Left ventricle myocardium superior (tissue), 1 donor: ENCODE measurements at places on chromosomes 3 and 15. TPM values are rescaled to one million over a fixed set of nuclear protein-coding genes. Genes with fewer than 3 reads are reported as not detected.

FOXL2NB gene
- not detected for total RNA-seq

CDHR4 gene
- not detected for total RNA-seq

TIPIN gene
- total RNA-seq: 4.0 TPM

NANOGP8 gene
- not detected for total RNA-seq

CFAP91 gene
- total RNA-seq: 0.45 TPM

CPNE9 gene
- not detected for total RNA-seq

AADAC gene
- 0.35 TPM for total RNA-seq

SEMA5B gene
- 4.2 TPM for total RNA-seq

MKRN3 gene
- 0.72 TPM for total RNA-seq

ZNF106 gene
- total RNA-seq: 558 TPM

GOLGA6C gene
- total RNA-seq: not detected

DAZL gene
- not detected for total RNA-seq

GCSAM gene
- total RNA-seq: not detected

ABI3BP gene
- 23.4 TPM for total RNA-seq

DNA sequence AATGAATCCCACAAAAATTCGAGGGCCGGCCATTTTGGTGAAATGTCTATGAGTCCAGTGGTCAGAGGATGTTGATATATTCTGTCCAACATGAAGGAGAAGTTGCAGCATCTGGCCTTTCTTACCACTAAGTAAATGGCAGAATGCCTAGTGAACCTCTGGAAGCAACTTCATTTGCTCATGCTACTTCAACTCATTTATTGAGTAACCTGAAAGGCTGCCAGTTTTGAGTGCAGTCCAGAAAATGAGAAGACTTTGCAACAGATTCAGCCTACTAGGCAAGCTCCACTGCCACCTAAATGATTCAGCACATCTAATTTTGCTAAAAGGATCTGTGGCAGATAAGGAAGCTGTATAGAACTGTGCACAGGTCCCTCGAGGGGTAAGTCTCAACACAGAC lies 265.0 kb downstream of the OPA1 start:
- no peak for DNase-seq

GRCh38 chr15:65904301-65904700 lies 35.0 kb downstream of the RAB11A start:
- DNase-seq: no peak

DNA sequence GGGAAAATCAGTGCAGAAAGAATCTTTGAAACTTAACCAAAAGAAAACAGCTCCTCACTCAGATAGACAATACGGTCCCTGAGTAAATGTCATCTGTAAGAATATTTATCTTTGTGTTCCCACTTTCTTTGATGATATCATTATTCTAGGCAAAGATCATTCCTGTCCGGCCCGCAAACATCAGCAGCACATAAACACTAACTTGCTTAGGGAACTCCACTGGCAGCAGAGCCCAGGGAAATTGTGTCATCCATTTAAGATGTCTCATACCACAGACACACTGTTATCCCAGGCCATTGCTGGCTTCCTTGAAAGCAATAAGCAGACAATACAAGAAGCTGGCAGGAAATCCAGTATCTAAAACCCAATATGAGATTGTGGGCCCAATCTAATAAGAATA lies 20.1 kb upstream of the CD96 start:
- no peak for DNase-seq

DNA sequence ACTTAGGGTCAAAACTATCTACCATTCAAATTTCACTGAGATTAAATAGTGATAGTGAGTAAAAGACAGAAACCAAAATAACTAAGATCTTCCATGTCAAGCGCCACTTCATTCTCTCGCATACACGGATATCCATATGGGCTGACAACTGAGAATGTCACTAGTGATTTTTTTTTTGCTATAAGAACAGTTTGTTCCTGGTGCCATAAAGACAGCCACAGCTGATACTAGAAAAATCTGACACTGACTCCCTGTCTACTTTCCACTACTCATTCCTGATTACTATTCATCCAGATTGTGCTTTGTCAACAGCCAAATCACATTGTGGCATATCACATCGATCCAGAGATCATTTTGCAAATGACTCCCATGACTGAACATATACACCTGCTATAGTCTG lies 45.8 kb upstream of the CDAN1 start:
- no peak for DNase-seq

- DNase-seq: no peak
Measured at GRCh38 chr3:194133661-194134230, 2.2 kb upstream of the HES1 start.

DNA sequence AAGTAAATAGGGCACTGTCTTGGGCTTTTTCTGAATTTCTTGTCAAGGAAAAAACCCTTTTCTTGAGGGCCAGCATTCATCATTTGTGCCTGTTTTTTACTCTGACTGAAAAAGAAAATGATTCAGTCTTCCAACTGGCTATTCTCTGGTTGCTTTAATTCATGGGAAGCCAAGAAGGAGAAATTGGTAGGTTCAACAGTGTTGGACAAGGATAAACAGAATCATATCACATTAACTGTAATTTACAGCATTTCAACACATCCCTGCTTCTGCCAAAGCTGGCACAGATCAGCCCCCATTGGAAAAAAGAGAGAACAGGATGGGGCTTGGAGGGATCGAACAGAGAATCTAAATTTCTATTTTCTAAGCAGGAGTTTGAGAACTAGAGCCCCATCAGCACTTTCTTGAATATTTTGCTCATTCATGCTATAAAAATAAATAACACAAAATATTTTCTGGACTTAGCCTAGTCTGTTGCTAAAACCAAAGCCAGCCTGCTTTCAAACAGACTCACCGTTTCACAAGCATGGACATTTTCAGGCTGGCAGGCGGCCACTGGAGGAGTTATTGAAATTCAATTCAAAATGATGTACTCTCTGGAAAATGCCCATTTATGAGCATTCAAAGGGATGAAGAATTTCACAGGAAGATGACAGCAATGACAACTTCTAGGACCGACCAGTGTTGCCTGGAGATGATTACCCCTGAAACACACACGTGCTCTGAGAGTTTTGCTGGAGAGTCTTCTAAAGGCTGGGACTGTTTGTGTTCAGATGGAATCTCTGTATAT lies 181.2 kb downstream of the WNT5A start:
- DNase-seq: peak; percentile 32

DNA sequence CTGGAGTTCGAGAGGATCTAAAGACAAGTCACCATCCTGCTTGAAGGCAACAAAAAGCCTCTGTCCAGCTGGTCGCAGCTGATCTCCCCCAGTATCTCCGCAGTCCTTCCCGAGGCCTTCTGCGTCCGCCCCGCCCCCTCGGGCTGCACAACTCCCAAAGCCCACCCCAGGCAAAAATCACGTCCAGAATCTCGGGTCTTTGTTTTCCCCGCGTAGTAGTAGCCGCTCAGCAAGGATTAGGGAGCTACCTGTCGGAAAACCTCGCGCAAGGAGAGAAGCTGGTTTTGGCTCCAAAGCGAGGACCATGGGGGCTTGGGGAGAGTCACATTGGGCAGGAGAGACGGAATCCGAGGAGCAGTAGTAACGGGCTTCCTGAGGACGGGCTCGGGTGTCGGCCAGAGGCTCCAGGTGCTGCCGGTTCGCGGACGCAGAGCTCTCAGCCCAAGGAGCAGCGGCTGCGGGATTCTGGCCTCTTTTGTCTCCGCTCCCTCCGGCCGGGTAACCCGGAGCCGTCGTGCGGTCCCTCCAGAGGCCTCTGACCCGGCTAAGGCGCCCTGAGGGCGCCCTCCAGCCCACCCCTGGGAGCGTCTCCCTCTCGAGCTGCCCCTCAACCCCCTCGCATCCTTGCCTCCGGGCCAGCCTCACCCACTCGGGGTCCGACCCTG lies 401 bp downstream of the ZSCAN29 start:
- DNase-seq: peak; percentile 27

GRCh38 chr3:14440531-14441239 lies 38.3 kb downstream of the SLC6A6 start:
- no peak for DNase-seq

DNA sequence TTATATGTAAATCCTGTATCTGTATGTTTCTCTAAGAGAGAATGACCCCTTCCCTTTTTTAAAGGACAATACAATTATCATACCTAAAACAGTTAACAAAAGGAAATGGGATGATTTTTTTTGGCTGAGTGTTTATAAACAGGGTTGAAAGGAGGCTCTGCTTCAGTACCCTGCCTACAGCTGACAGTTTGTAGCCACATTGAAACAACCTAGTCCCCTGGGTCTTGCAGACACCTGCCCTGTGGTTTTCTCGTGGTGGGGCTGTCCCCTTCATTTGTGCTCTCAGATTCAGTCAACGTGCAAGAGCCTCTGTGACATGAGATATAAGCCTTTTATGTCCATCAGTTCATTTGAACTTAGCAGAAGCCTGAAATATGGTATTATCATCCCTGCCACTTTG lies 2.3 kb upstream of the HMCES start:
- no peak for DNase-seq

DNA sequence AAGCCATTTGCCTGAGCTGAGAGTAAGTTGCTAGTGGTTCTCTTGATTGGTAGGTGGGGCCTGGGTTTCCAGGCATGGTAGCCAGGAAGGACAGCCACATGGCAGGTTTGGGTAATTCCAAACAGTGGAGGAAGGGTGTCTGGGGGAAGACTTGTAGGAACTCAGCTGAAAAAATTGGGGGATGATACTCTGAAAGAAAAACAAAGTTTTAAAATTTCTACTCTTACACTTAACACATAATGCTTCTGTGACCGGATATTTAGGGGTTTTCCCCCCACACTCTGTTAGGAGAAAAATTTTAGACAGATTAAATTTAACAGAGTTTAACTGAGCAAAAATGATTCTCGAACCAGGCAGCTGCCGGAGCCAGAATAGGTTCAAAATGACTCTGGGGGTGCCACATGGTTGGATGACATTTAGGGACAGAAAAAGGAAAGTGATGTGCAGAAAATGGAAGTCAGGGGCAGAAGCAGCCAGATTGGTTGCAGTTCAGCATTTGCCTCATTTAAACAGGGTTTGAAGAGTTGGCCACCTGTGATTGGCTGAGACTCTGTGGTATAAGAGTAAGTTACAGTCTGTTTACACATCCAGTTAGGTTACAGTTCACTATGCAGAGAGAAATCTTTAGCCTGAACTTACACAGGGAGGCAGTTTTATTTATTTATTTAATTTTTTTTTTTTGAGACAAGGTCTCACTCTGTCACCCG lies 8.1 kb downstream of the B2M start:
- no peak for DNase-seq

- DNase-seq: no peak
Measured at GRCh38 chr3:67640023-67640660, 14.3 kb downstream of the SUCLG2 start.

- DNase-seq: no peak
Measured at GRCh38 chr15:99702895-99703602, 30.2 kb downstream of the LYSMD4 start.

GRCh38 chr15:85030301-85030929 lies 48.8 kb downstream of the PDE8A start:
- no peak for DNase-seq

- no peak for DNase-seq
Measured at GRCh38 chr3:113148284-113148683, 63.1 kb upstream of the BOC start.

GRCh38 chr3:153901152-153901551 lies 220.0 kb upstream of the ARHGEF26 start:
- no peak for DNase-seq

GRCh38 chr15:68055224-68055705 lies 1.1 kb downstream of the PIAS1 start:
- no peak for DNase-seq

GRCh38 chr3:183178833-183179549 lies 16.5 kb upstream of the LAMP3 start:
- DNase-seq: peak; percentile 49

- DNase-seq: peak; percentile 33
Measured at GRCh38 chr3:195080125-195080524, 190.8 kb downstream of the XXYLT1 start.

DNA sequence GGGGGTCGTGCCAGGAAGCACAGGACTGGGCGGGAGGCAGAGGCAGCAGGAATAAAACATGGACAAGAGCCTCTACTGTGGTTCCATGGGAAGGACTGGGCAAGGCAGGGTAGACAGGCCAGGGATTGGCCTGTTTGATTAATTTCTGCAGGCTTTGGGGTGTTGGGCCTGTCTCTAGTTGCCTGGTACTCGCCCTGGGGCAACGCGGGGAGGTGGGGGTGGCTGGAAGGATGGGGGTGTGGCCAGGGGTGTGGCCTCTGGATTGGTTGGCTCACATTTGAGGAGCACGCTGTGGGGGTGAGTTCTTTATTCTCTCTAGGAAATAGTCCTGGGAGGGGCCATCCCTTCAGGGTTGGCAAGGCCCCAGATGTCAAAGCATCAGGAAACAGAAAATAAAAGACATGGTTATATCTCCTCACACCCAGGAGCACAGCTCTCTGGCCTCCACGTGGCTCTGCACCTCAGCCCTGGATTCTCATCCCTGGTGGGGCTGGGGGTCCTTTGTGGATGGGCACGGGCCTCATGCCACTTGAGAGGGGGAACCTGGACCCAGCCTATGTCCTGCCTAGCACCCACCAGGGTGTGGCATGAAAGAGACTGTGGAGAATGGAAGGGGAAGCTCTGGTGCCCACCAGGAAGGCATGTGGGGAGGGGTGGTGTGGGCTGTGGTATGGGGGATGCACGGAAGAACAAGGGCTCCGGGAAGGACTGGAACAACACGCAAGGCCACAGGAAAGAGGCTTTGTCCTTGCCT lies 223.0 kb upstream of the LYSMD4 start:
- DNase-seq: no peak

- DNase-seq: no peak
Measured at GRCh38 chr15:71679793-71680353, 130.5 kb upstream of the NR2E3 start.

GRCh38 chr3:38542401-38543298 lies 46.5 kb downstream of the EXOG start:
- no peak for DNase-seq

GRCh38 chr3:103006526-103007183 lies 571.8 kb downstream of the ZPLD1 start:
- DNase-seq: no peak

DNA sequence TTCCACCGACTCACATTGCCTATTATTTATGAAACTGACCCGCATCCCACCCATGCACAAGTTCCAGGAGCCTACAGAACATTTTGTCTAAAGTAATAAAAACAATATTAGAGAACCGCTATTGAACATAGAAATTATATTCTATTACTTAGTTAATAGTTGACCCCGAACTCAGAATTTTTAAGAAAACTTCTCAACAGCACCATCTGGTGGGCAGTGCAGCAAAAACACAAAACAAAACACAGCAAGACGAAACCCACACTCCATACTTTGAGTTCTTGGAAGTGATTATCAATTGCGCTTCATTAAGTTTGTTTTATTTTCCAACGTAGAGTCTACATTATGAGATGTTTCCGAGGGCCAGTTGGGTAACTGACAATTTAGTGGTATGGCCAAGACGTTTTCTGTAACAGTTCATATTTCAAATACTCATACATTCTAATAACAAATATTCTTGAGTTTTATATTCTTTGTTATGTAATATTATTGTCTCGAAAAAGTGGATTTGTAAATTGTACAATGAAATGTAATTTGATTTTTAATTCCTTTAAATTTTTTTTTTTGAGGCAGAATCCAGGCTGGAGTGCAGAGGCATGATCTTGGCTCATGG lies 24.0 kb upstream of the C3orf70 start:
- no peak for DNase-seq
